C1 segment of cervical spinal cord (tissue), 14 donors: ENCODE measurements at places on chromosomes 11 and 22.

DNA sequence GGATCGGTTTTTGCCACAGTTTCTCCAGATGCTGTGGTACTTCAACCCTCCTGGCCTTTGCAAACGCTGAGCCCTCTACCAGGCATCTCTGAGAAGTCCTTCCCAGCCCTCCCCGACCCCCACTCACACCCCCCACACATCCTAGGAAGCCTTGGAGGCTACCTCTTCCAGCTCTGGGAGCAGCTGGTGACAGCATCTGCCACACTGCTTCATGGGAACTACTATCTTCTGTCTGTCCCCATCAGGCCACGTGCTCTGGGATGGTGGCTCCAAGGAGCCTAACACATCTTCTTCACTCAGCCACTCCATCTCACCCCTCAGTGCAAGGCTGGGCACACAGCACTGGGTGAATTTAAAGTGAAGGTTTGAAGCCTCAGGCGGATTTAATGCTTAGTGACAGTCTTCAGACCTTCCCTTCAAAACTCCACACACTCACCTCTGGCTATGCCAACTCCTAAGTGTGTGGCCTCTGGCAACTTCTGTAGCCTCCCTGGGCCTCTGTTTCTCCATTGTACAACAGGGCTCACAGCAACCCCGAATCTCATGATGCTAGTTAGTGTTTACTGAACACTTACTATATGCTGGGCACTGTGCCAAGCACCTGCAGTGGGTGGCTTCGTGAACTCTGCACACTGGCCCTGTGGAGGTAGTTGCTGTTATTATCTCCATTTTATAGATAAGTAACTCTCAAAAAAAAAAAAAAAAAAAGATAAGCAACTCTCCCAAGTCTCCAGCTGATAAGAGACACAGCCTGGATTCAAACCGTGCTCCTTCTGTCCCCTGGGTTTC is 7.3 kb upstream of the TP53I11 start:
- no peak for DNase-seq

GRCh38 chr11:16511116-16512114 is 155.1 kb upstream of the SOX6 start:
- no peak for DNase-seq

DNA sequence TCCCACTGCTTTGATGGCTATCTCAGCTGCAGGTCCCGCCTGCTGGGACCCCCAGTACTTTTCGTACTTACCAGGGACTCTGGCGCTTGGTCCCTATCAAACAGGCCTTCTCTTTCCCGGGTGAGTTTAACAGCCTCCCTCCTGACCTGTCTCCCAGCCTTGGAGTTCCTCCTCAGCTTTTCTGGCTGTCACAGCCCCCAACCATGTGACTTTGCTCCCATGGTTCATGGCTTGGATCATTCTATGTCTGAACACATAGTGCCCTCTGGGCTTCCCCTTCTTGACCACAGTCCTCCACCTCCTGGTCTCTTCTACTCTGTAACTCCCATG is 56.9 kb downstream of the PARVA start:
- no peak for DNase-seq

- no peak for DNase-seq
Measured at GRCh38 chr11:45333001-45333971, 47.1 kb upstream of the SYT13 start.

- DNase-seq = no peak
Measured at GRCh38 chr22:44133161-44133560, 47.6 kb upstream of the PARVG start.

GRCh38 chr11:86483940-86484794 is 109.5 kb downstream of the CCDC81 start:
- no peak for DNase-seq

DNA sequence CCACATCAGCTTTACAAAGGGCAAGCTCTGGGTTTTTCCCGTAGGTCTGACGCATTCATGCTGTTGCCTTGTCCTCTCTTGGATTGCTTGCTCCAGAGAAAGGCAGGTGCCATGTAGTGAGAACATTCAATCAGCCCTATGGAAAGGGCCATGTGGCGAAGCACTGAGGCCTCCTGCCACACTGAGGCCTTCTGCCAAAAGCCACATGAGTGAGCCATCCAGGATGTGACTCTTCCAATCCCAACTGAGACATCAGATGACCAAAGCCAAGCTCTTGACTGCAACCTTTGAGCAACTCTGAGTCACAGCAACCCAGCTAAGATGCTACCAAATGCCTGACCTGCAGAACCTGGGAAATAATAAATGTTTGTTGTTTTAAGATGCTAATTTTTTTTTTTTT is 9.0 kb upstream of the PANX3 start:
- no peak for DNase-seq

- no peak for DNase-seq
Measured at GRCh38 chr11:27447288-27448183, 25.1 kb downstream of the LGR4 start.

DNA sequence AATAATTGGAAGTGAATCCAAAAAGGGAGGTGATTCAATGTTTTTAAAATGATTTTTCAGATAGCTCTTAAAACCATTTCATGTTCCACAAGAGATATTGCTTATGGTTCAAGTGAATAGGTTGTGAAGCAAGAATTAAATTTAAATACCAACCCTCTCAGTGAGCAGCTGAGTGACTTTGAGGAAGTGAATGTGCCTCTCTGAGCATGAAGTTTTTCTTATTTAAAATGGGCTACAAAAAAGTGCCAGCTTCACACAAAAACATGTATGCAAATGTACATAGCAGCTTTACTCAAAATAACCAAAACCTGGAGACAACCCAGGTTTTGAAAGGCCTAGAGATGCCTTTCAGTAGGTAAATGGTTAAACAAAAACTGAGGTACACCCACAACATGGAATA is 35.5 kb upstream of the GAB4 start:
- DNase-seq = no peak

GRCh38 chr11:64316672-64317324 is 561 bp downstream of the TRMT112 start:
- DNase-seq = no peak

GRCh38 chr11:68308068-68308467 is 4.3 kb upstream of the LRP5 start:
- DNase-seq = no peak

GRCh38 chr22:44865193-44866057 is 113.0 kb downstream of the ARHGAP8 start:
- DNase-seq = no peak

GRCh38 chr11:103202048-103202651 is 92.9 kb downstream of the DYNC2H1 start:
- DNase-seq = no peak

DNA sequence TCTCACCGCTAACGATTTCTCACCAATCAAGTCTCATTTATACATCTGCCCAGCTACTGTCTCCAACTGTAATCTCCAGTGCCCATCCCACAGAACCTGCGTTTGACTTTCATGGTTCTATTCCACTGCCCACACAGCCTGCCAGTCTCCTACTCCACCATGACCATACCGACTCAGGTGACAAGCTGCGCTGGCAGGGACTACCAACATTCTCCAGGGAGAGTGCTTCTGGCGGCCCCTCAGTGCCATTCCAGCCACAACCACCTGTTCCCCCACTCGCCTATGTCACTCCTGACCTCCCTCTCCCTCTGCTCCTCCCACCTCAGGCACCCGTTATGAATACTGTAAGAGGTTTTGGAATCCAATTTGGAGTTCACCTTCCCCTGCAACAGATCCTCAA is 108.5 kb upstream of the BID start:
- no peak for DNase-seq

DNA sequence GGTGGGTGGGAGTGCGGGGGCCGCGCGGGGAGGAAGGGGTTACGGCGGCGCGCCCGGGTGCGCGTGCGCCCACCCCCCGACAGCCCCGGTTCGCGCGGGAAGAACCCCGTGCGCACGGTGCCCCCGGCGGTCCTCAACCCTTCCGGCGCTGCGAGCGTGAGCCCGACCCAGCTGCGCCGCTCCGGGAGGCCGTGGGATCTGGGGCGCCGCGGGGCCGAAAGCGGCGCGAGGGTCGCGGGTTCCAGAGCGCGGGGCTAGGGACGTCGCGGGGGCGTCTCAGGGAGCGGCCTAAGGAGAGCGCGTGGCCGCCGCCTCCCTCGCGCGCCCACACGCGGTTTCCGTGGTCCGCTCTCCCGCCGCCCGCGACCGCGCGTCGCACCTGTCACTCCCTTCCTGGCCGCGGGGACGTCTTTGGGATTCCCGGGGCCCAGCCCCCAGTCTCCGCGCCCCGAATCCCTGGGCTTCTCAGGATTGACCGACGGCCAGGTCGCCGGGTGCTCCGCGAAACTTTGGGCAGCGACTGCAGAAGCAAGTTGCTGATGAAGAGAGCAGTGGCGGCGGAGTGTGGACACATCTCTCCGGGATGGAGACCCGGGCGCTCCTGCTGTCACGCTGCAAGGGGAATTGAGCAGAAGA is 582 bp downstream of the SREBF2 start:
- peak; percentile 16 for DNase-seq

- peak; percentile 71 for DNase-seq
Measured at GRCh38 chr22:38051900-38052862, 5.0 kb upstream of the PICK1 start.

- no peak for DNase-seq
Measured at GRCh38 chr11:19560156-19560555, 152.5 kb upstream of the NAV2 start.

GRCh38 chr11:75597636-75598035 is 35.6 kb downstream of the SERPINH1 start:
- no peak for DNase-seq

GRCh38 chr11:36086366-36086765 is 142.5 kb downstream of the LDLRAD3 start:
- DNase-seq = no peak

DNA sequence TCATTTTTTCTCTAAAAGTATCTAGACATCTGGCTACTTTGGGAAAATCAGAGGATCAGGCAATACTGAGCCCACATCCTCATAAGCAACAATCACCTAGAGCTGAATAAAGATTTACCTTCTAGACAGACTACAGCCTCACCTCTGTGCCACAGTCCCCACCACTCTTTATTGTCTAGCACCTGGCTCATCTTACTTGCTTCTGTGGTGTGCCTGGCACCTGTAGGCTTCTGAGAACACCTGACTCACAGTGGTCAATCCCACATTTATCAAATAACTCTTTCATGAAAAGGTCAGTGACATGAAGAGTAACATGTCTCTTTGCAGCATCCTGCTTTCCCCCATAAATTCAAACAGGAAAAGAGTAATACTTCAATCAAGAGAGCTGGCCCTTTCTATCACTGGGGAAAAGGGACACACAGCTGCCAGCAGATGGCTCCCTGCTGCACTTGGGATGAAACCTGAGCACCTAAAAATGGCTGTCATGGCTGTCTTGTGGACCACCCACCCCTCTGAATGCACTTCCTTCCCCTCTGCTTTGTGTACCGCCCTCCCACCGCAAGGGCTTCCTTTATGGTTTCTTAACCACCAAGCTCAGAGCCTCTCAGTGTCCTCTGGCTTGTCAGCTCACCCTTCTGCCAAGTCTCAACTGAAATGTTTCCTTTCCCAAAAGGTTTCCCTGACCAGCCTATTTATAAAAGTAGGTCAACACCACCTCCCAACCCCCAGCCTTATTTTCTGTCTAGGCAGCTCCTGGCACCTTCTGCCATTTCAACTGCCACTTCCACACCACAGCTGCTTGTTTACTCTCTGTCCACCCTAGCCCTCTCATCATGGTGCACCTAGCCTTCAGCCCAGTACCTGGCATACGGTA is 9.3 kb downstream of the TFIP11 start:
- DNase-seq = peak; percentile 14

GRCh38 chr11:66920978-66921784 is 37.0 kb downstream of the PC start:
- no peak for DNase-seq

- no peak for DNase-seq
Measured at GRCh38 chr11:17762309-17762974, 27.9 kb downstream of the KCNC1 start.

DNA sequence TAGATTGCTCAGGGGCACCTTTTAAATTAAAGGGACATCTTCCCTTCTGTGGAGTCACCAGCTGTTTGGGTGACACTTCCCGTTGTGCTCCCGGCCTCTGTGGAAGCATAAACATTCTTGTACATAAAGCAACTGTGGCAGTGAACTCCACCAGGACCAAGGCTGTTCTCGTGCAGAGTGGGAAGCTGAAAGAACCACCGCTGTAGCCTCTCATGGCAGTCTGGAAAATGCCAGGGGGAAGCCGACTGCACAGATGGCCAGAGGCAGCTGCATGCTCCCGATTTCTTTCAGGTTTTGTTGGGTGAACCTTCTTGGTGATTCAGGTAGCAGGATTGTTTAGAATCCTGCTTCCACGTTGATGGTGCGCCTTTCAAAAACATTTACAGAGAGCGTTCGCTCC is 10.3 kb downstream of the UBASH3B start:
- DNase-seq = no peak

DNA sequence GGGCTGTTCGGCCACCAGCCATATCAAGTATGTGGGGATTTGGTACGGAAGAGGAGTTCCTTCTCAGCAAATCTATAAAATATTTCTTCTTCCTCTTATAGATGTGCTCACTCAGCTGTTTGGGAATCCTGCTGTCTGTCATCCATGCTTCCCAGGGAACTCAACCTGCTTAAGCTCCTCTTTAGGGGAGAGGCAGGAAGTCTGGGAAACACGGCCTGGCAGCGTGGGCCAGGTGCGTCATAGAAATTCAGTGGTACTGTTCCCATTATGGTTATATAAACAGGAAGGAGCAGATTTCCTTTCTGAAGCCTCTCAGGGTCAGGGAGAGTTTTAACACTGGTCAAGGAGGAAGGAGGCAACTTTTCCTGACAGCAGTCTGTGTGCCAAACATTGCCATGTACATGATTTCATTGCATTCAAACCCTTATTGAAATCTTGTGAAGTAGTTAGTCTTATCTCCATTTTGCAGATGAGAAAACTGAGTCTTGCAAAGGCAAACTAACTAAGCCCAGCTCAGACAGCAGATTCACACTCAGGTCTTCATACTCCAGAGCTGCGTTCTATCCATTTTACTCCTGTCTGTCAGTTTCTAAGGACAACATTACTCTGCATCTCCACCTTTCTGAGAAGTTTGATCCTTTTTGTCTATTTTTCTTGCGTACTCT is 35.4 kb upstream of the AMOTL1 start:
- no peak for DNase-seq

DNA sequence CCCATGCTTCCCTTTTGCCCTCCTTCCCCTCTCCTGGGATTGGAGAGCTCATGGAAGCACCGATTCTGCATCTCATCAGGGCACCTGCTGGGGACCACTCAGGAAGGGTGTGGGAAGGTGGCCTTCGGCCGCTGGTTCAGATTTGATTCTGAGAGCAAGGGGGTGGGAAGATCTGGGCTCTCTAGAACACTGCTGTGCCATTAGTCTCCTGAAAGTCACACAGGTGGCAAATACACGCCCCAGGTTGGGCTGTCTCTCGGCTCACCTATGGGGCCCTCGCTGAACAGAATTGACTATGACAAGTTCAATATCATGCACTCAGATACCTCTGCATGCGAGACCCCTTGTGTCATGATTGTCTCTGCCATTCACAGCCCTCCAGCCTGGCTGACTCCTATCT is 12.8 kb upstream of the APOBEC3A start:
- DNase-seq = no peak
